ENCODE measurements at places on chromosomes 11 and 22.
A peak's percentile ranks its signal among the peaks of the same experiment; 100 is the strongest.

- peak; percentile 34 for DNase-seq
Observed at GRCh38 chr22:32341122-32341740, 16.4 kb upstream of the RFPL3 start.

DNA sequence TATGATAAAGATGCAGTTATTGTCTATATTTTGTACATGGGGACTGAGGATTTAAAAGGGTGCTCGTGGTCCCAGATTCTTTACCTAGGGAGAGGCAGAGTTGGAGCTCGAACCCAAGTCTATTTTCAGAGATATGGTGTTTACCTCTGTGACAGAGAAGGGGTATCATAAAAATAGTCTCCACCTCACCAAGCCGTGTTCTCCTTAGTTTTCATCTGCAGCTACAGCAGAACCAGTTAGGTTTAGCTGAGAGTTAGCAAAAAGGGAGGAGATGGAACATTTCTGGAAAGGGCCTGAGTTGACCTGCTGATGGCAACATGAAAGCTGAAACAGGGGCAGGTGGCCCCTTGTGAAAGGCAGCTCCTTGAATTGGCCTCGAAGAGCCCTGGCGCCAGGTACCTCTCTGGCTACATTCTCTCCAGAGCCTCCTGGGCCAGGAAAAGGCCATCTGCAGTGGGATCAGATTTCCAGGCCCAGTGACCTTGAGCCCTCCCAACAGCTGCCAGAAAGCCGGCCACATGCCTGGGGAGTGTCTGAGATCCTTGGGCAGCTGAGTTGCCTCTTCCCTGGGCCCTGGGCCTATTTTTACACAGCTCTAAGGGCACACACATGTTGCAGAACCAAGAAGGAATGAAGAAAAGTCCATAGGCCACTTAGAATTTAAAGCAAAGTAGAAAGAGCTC lies 136.6 kb downstream of the NAV2 start:
- no peak for DNase-seq

GRCh38 chr11:61529537-61530225 lies 21.1 kb downstream of the LRRC10B start:
- no peak for DNase-seq

DNA sequence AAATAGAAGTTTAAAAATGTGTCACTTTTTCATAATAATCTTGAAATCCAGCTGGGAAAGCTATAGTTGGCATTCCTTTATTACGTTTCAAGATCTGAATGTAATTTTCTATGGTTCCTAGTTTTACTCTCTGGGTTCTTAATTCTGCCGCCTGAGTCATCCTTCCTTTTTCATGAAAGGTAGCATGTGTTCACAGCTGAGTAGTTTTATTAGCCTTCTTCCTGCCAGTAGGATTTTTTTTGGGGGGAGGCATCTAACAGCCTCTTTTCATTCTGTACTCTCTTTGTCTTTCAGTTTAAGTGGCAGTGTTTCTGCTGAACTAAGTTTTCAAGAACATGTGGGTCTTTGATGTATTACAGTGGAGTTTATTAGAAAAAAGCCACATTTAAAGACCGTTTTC lies 36.5 kb downstream of the OR2AG2 start:
- DNase-seq: no peak

GRCh38 chr22:29684244-29684643 lies 35.6 kb upstream of the CABP7 start:
- DNase-seq: no peak

DNA sequence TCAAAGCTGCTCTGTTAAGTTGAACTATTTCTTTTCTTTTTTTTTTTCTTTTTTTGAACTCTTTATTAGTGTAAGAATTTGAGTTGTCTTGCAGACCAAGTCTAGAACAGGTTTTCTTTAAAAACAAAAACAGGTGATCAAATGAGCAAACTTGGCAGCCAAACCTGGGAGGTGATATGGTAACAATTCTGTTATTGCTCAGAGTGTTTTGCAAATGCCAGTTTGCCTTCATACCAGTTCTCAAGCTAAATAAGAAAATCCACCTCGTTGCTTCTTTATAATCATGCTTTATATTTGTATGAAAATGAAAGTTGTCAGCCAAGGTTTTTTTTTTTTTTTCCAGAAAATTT lies 76.9 kb downstream of the DEPDC5 start:
- no peak for DNase-seq

DNA sequence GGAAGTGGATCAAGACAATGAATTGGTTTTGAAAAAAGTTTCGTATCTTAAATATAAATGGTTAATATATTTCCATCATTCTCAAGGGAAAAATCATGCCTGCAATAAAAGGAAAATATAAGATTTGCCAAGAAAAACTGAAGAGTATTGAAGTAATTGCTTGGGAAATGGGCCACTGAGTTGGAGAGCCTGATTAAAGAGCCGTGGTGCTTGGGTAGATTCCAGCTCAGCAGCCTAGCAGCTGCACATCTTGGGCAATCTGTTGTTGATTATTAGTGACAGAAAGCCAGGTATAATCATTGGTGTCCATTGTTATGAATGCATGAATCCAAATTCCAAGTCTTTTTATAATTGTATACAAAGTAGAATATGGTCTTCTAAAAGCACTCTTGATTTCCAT lies 800.9 kb upstream of the CHORDC1 start:
- no peak for DNase-seq

GRCh38 chr11:79090191-79090705 lies 350.6 kb downstream of the TENM4 start:
- DNase-seq: no peak

DNA sequence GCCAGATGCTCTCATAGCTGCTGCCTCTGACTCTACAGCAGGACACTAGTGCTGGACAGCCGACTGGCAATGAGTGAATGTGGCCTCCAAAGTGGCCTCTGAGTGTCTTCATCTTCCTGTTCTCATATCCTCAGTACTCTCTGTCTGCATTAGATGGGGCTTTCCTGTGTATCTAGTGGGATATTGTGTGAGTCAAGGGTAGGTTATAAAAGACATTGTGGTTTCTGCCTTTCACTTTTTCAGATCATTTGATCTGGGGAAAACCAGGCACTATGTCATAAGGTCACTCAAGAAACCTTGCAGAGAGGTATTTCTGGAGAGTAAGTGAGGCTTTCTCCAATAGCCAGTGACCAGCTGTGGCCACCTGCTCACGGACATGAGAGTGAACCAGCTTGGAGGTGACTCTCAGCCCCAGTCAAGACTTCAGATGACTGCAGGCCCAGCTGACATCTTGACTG lies 333.6 kb upstream of the NCAM1 start:
- no peak for DNase-seq

- DNase-seq: no peak
Observed at GRCh38 chr11:75200051-75200450, 40.5 kb upstream of the TPBGL start.

- no peak for DNase-seq
Observed at GRCh38 chr11:26607725-26608506, 35.9 kb upstream of the MUC15 start.

- DNase-seq: no peak
Observed at GRCh38 chr11:14773755-14774154, 118.3 kb downstream of the CYP2R1 start.

Measured in islet precursor cell (in vitro differentiated cells).